ENCODE measurements at places on chromosomes 6 and 20.
A peak's percentile ranks its signal among the peaks of the same experiment; 100 is the strongest.

GRCh38 chr6:150312395-150312794 lies 56.4 kb upstream of the IYD start:
- DNase-seq: no peak

- no peak for DNase-seq
Observed at GRCh38 chr20:59295531-59295930, 4.9 kb upstream of the EDN3 start.

DNA sequence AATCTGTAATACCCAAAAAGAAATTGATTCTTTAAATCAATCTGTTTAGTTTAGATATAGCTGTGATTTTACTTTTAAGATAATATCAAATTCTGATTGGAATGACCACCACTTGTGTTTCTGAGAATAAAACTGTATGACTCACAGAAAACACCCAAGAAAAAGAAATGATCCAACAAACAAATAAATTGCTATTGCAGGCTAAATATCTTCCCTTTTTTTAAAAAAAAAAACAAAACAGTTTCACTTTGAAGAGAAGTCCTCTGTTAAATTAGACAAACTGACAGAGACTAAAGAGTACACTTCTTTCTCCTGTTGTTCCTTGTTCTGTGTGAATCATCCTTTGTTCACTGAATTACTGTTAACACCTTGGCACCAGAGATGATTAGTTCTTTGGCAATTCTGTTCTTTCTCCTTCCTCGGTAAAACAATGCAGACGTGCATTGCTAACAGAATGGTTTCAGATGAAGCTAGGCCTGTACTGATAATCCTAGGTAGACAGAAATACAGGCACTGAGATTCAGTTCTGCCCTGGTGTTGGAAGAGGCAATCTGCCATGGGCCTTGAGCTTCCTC lies 895.2 kb upstream of the CITED2 start:
- DNase-seq: no peak

DNA sequence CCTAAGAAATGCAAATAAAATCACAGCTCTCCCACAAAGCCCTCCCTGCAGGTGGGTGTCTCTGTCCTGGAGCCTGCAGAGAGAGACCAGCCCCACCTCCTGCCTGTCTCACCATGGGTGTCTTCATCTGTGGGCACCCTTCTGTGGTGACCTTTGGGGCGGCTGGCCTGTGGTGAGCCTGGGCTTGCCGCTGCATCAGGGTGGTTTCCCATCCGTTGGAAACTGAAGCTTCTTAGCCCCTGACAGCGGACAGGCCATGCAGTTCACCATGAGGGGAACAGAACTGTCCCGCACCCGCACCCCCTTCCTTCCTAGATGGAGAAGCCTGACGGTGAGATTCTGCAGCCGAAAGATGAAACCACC lies 42.3 kb upstream of the FRMD1 start:
- DNase-seq: no peak

DNA sequence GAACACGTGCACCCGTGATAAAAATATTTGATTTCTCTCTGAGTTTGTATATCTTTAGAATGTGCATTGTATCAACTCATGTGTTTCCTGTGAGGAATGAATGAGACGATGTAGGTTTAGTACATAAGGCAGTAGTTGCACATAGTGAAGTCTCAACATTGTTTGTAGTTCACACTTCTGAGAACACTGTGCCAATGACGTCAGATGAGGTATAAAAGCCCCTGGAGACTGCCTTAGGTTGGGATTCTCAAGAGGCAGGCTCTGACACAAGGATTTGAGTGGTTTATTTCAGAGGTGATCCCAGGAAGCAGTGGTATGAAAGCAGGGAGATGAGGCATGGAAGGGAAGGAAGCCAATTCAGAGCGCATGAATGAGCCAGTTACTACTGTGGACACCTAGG lies 2.6 kb upstream of the NKAIN2 start:
- peak; percentile 25 for DNase-seq

GRCh38 chr6:162708971-162709370 lies 18.6 kb downstream of the PRKN start:
- DNase-seq: no peak

- DNase-seq: no peak
Observed at GRCh38 chr6:128558924-128559323, 38.5 kb upstream of the PTPRK start.

DNA sequence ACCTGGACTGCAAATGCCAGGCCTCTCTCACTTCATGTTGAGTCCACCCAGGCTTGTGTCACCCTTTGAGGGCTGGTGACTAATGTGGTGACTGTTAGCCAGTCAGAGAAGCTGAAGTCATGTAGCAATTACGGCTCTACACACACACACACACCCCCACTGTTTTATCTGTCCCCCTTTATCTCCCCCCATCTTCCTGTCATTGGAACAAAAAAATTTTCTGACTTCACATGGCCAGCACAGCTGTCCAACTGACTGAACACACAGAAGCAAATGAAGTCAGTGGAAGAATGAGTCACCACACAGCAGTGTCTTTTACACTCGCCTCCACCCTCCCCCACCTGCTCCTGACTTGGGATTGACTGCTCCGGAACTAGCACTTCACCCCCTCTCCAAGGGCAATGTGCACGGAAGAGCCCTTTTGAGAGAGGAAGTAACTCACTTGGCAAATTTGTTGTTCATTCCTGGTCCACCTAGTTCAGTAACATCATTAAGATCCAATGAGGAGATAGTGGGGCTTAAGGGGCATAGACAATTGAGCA lies 198.0 kb downstream of the RNF144B start:
- DNase-seq: peak; percentile 25

- DNase-seq: no peak
Observed at GRCh38 chr6:142294679-142295078, 7.1 kb upstream of the ADGRG6 start.

- no peak for DNase-seq
Observed at GRCh38 chr6:129733290-129733689, 23.3 kb upstream of the ARHGAP18 start.

- DNase-seq: no peak
Observed at GRCh38 chr6:125957391-125957693, 772 bp downstream of the HINT3 start.

DNA sequence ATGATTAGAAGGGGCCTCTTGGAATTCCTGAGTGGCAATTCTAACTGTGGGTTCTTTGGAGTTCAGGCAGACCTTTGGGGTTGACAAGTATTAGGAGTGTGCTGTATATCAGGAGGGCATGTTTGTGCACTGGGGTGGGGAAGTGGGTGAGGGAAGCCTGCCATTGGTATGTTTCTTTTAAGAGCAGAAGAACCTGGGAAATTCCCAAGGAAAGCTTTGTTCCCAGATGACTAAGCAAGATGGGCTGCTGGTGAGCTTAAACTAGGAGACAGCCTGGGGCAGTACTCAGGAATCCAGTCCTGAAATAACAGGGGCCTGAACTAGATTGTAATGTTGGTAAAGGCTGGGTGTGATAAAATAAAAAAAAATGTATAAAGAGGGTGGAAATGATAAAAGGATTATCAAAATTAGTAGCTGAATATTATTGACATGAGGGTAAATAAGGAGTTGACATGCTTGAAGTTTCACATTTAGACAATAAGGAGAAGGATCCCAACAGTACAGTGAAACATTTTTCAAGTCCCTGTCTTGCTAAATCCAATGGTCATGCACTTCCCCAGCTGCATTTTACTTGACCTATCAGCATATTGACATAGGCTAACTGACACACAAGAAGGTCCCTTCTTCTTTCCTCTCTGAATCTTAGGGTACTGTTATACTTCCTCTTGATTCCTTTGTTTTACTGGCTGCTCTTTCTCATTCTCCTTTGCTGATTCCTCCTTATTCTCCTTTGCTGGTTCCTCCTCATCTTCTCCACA lies 18.4 kb upstream of the IFNGR1 start:
- DNase-seq: no peak

GRCh38 chr6:74087899-74088298 lies 391.9 kb downstream of the CD109 start:
- no peak for DNase-seq

- no peak for DNase-seq
Observed at GRCh38 chr6:28884423-28885131, 39.2 kb downstream of the TRIM27 start.

DNA sequence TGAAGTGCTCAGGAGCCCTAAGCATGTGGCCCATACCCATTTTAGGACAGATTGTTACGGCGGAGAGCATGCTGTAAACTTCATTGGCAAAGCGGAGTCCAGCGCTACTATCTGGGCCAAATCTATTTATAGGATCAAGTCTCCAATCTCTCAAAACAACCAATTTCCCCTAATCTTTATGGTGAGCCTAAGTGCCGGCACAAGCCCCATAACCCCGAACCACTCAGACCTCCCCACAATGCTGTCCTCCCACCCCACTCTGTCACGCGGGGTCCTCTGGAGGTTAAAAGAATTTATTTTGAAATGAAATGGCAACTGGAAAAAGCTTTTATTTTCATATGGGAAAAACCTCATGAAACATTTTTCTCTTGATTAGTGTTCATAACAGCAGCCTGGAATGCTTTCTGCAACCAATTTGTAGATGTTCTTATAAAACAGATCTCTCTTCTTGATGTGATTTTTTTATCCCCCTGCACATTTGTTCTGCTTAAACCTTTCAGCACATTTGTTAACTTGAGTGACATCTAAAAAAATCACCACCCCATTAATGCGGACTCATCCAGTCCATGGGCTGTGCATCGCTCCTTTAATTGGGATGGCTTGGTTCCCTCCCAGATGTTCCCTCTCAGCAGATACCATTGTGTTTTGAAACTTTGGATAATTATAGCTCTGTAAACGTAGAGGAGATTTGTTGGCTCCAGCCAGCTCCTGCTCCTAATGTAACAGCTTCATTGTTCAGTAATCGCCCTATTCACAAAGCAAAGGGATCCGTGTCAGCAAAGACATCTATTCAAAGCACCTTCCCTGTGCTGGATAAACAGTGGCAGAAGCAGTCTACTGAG lies 323.6 kb downstream of the CD83 start:
- peak; percentile 42 for DNase-seq

DNA sequence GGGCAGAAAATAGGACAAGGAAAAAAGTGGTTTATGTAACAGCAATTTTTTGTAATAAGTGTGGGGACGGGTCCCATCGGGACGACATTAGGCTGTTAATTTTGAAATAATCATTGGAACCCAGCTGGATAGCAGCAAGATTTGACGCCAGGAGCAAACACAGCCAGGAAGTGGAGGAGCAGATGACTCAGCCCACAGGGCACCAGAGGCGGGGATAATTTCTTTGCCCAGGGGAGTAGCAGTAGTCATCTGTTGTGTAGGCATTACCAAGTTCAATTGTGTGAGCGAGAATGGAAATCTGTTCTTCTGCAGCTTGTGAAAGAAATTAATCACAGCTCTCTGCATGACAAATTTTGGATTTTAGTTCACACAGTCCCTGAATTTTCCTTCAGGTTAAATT lies 22.6 kb upstream of the RIN2 start:
- peak; percentile 74 for DNase-seq

- no peak for DNase-seq
Observed at GRCh38 chr6:99498421-99498820, 16.8 kb downstream of the USP45 start.

GRCh38 chr20:46576774-46577395 lies 26.4 kb upstream of the OCSTAMP start:
- no peak for DNase-seq

DNA sequence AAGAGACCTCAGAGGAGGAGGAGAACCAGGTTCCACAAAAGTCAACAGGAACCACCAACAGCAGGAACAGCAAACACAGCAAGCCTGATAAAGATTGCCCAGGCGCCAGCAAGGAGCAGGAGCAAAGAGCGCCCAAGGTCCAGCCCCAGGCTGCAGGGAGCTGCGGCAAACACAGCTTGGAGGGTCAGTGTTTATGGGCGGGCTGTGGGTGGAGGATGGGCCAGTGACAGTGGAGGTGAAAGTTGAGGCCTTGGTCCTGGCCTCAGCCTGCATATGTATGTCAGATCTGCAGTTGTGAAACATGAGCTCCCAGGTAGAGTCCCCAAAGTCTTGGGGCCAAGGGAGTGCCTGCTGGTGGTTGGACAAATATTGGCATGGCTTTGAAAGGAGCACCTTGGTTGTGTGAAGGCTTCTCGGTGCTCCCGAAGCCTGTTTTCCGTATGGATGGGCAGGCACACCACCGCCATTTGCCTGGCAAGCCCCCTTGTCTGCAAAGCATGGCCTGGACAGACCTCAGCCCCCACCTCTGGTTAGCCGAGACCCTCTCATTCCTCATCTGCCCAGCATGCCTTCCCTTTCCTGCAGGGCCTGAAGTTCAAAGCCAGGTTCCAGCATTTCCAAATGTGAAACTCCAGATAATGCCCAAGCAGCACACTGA lies 2.0 kb upstream of the CAPN11 start:
- DNase-seq: no peak
